Stimulated activated CD8-positive, alpha-beta memory T cell treated with anti-CD3 and anti-CD28 coated beads, Interleukin-7, amount 100 ng/mL, for 24 hours (primary cell): ENCODE measurements at places on chromosomes 16 and 17.

DNA sequence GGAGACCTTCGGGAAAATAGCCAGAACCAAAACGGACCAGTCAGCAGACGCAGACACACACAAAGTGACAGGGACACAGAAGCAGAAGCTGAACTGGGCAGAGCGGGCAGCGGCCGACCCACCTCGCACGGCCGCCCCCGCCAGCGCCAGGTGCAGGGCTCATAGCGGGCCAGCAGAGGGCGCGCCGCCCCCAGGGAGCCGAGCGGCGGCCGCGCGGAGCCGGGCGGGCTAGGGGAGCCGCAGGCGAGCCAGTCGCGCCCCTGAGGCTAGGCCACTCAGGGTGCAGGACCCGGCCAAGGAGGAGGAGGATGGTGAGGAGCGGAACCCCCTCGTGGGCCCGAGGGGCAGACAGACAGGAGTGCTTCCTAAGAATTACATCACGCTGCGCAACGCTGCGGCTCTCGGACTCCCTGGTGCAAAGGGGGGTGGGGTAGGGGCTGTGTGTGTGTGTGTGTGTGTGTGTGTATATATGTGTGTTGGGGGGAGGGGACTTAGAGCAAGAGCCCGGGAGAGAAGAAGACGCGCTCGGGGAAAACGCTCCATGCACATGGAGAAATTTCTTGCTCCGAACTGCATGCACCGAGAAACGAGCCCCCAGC, 913 bp upstream of the NOG start:
- DNase-seq: peak; percentile 50

DNA sequence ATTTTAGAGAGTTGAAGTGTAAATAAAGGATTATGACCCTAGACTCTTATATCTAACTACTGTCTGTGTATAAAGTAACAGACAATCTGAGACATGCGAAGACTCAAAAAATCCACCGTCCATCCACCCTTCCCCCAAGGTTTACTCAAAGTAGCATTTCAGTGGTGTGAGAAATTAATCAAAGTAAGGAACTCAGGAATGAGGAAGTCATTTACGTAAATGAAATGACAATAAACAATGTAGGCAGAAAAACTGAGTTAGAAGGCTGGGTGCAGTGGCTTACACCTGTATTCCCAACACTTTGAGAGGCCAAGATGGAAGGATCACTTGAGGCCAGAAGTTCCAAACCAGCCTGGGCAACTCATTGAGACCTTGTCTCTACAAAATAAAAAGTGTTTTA, 19.8 kb upstream of the NTN1 start:
- no peak for DNase-seq

DNA sequence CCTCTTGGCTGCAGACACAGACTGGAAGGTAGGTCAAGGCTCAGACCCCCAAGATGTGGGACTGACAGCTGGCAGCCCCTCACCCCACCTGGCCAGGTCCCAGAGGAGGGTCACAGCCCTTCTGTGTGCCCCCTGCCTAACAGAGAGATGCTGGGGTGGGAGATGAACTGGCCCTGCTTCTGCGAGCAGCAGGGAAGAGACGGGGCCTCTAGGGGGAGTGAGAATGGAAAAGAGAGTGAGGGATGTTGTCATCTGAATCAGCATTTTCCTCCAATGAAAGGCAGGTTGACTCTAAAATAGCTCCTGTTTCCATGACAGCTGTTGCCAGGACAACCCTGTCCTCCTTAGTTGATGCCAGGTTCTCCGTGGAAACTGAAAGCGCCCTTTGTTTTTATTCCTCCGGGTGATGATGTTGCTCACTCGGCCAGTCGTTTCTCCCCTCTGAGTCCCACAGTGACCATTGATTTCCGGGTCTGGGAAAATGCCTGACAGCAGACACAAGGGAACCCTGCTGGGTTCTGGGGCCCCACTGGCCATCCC, 4.9 kb upstream of the NDRG4 start:
- DNase-seq: peak; percentile 24

DNA sequence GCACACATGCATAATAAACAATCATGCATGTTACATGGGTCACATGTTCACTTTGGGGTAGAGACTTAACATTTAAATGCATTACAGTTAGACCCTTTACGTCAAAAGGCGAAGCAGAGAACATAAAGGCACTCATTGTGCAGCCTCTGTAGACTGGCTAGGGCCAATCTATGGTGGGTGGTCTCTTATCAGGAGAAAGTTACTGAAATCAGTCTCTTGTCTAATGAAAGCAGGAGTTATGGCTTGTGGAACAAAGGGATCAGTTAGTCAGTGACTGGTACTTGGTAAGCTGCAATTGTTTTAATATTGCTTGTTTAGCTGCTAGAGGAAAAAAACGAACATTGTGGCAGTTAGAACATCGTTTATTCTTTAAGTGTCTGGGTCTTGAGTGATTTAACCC, 1.4 kb upstream of the CNEP1R1 start:
- no peak for DNase-seq

DNA sequence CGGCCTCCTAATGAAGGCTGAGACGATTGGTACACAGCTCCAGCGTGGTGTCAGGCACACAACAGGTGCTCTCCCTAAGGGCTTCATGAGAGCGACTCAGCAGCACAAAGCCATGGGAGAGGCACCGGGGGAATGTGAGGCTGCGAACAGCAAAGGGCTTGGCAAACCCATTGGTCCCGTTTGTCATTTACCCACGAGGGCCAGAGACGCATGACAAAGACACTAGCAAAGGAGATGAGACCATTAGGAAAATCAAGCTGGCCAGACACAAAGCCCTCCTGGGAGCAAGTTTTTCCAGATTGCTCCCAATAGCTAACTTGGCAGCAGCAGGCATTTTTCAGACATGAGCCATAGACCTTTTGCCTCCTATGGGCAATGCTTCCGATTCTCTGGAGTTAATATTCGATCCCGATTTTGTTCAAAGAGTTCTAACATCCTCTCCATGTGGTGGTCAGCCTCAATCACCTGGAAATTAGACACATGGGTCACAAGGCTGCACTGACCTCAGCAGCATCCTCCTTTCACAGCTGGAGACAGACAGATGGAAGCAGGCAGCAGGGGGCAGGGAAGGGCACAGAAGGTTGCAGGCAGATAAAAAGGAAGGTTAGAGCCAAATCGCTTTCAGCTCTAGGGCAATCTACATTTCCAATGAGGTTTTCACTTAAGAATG, 38.2 kb downstream of the TK2 start:
- no peak for DNase-seq
